BJ (cell line): ENCODE measurements at places on chromosomes 12 and 14.

- no peak for DNase-seq
Observed at GRCh38 chr12:96698965-96699364, 208.1 kb upstream of the NEDD1 start.

GRCh38 chr14:63214417-63215196 is 10.4 kb downstream of the RHOJ start:
- no peak for DNase-seq

- DNase-seq: no peak
Observed at GRCh38 chr14:95255487-95255886, 64.2 kb downstream of the CLMN start.

- no peak for DNase-seq
Observed at GRCh38 chr12:12488823-12489550, 73.7 kb downstream of the DUSP16 start.

DNA sequence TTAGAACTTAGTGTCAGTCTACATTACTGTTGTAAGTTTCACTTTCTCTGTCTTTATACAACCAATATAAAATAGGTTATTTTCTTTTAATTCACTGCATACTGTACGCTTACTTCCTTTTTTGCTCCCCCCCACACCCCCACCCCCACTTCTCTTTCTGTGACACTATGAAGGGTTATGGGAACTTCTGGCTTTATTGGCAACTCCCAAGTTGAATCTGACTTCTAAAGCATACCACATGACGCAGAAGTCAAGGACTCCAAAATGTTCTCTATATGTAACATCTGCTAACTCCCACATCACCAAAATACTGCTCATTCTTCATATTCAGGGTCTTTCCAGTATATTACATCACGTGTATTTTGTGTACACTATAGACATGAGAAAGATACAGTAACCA is 81.2 kb upstream of the ATXN7L3B start:
- no peak for DNase-seq

DNA sequence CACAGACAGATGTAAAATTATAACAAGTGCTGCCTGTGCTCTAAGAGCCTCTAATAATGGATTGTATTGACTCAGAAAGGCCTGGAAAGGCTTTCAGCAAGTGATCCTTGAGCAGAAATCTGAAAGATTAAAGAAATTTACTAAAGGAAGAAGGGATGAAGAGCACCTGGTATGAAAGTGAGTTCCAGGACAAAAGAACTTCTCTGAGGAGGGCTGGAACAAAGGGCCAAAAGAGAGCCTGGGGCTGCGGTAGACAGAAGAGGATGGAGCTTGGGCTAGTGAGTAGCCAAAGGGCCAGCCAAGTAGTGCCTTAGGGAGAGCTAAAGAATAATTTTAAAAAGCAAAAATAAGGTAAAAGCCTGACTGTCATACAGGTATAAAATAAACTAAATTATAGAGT is 44.0 kb downstream of the BCAT1 start:
- no peak for DNase-seq

GRCh38 chr12:108477055-108477880 is 37.8 kb upstream of the FICD start:
- DNase-seq: no peak

GRCh38 chr12:22899184-22899583 is 274.2 kb downstream of the ETNK1 start:
- no peak for DNase-seq

GRCh38 chr12:114479831-114480230 is 73.9 kb upstream of the TBX5 start:
- no peak for DNase-seq

DNA sequence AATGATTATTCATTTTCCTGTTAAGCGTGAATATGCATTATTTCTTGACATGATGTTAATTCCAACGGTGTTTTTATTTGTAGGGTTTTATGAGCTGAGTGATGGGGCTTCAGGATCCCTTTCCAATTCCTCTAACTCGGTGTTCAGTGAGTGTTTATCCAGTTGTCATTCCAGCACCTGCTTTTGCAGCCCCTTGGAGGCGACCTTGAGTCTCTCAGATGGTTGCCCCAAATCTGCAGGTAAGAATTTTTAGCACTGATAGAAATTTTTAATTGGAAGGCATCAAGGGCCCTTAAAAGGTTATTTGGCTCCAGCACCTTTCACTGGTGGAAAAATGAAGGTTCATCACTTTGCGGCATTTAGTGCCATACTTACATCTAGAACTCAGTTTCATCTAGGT is 3.7 kb downstream of the DACT1 start:
- no peak for DNase-seq

- no peak for DNase-seq
Observed at GRCh38 chr12:59429766-59430165, 166.1 kb upstream of the SLC16A7 start.

DNA sequence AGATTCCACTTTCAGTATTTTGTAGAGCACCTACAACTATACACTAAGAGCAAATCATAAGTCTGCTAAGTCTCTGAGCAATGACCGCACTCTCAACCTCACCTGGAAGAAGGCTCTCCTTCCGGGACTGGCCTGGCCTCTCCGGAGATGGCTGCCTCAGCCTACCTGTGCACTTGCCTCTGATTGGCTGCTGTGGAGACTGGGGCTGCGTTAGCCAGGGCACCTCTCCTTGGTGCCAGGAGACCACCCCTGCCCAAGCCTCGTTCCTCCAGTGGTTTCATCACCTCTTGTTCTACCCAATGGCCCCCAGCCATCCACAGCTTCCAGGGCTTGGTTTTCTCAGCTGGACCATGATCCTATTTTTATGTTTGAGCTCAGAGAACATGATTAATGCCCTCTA is 64.7 kb upstream of the JDP2 start:
- DNase-seq: no peak

DNA sequence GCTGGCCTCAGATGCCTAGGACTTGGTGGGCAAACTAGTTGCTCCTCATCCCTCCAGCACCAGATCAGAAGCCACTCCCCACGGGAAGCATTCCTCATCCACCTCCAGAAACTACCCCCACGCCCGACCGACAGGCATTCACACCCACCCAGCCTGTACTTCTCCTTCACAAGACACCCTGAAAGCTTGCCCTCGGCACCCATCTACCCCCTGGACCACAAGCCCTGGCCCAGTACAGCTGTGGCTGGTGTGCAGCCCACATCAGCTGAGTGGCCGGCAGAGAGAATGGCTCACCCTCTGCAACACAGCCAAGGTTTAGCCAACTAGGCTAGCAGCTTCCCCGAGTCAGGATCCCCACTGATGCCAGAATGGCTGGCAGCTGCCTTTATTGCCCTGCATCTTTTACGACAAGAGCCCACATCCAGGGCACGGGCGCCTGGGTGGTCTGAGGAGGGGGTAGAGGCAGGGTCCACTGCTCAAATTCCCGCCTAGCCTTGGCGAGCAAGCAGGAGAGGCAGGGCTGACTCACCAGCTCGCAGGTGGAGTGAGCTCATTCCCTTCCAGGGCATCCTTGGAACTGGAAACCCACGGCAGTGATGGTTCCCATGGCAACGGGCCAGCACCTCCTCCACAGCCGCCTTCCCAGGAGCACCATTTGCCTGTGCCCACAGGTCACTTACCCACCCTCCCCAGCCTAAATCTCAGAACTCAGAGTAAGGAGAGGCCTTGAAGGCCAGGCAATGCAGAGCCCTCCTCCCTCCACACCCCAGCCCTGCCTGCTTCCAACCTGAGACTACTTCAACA is 17.1 kb downstream of the ACTN1 start:
- DNase-seq: no peak

DNA sequence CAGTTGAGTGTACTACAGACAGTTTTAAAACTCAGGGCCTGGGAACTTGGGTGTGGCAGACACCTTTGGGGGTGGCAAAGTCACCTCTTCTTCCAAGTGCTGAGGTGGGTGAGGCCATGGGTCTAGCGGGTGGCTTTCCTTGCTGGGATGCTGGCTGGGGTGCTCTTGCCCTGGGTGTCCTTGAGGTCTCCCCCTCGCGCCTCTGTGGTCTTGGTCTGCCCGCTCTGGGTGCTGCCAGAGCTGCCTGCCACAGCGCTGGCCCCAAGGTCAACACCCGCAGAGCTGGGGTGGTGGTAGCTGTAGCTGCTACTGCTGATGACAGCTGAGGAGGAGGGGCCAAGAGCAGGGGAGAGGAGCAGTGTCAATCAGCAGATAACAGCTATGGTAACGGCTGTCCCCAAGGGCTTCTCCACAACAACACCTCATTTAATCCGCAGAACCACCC is 6.8 kb downstream of the KRT74 start:
- DNase-seq: no peak

GRCh38 chr14:66037361-66037760 is 448.8 kb upstream of the CCDC196 start:
- DNase-seq: no peak

- DNase-seq: no peak
Observed at GRCh38 chr14:77738559-77739250, 22.3 kb downstream of the SNW1 start.

DNA sequence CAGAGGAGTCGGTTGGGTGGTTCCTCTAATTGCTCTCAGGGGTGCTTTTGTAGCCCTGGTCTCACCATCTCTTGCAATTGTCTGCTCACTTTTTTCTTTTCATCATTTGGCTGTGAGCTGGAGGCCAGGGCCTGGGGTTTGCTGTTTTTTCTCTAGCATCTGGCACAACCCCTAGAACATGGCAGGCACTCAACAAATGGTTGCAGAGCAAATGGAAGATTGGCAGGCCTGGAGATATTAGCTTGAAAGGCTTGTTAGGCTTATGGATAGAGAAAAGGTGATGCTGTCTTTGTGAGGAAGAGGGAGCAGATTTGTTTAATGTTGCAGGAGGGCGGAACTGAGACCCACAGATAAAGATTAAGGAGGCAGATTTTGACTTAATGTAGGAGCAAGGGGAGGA is 47.0 kb downstream of the GALNT8 start:
- DNase-seq: no peak

DNA sequence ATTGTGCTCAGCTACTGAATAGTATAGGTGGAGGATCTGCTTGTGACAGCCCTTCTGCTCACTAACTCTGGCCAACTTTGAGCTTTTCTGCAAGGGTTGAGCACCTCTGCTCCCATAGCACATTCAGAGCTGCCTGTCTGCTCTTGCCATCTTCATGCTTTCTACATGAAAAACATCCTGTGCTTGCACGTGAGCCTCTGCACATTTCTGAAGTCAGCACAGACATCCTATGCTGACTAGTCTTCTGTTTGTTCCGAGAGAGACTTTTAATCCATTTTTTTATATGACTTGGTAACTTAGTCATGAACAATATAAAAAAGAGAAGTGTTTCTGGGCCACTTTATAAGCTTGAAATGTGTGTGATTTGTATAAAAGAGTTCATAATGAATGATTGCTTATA is 969.3 kb downstream of the TMTC2 start:
- no peak for DNase-seq
